A549 treated with AZD2906 at 1 μM for 4 hours (cell line): ENCODE measurements at places on chromosomes 6 and 20. TPM values are rescaled to one million over a fixed set of nuclear protein-coding genes. Genes with fewer than 3 reads are reported as not detected.

Gene RSPH9
- total RNA-seq = 0.15 to 0.27 TPM (median 0.17 TPM) in 5 replicates

Gene ISM1
- total RNA-seq = 0.12 to 0.29 TPM (median 0.16 TPM) in 5 replicates

Gene MPC1
- total RNA-seq = 4.2 to 5.9 TPM (median 4.7 TPM) in 5 replicates

Gene SNAI1
- 8.2 to 12.9 TPM (median 11.8 TPM) in 5 replicates for total RNA-seq
